ENCODE measurements at places on chromosomes 3 and 15. TPM values are rescaled to one million over a fixed set of nuclear protein-coding genes. Genes with fewer than 3 reads are reported as not detected.

GRCh38 chr15:93583552-93583951 lies 494.5 kb upstream of the RGMA start:
- no peak for DNase-seq

- no peak for DNase-seq
Observed at GRCh38 chr3:67389176-67389575, 265.2 kb downstream of the SUCLG2 start.

TGFBR2 gene
- 632 TPM for total RNA-seq

GRCh38 chr3:188214442-188214841 lies 60.5 kb downstream of the LPP start:
- no peak for DNase-seq

GRCh38 chr15:50886139-50886467 lies 22.4 kb upstream of the AP4E1 start:
- DNase-seq, result no peak

DNA sequence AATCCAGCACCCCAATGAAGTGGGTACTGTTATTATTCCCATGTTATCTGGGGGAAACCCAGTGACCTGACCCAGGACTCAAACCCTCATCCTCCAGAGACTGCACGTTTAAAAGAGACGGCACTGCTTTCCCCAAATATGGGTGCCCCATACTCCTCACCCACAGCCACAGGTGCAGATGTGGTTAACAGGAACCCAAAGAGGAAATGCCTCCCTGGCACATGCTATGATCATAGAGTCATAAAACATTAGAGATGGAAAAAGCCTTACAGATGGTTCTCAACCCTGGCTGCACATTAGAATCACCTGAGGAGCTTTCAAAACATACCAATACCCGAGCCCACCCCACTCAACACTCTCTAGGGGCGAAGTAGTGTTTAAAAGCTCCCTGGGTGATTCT lies 111.5 kb downstream of the SEMA5B start:
- no peak for DNase-seq

GRCh38 chr3:105868431-105868741 lies 426 bp downstream of the CBLB start:
- DNase-seq, result peak; percentile 62

CPLX3 gene
- not detected for total RNA-seq

GOLGA6L7 gene
- total RNA-seq, result not detected

DNA sequence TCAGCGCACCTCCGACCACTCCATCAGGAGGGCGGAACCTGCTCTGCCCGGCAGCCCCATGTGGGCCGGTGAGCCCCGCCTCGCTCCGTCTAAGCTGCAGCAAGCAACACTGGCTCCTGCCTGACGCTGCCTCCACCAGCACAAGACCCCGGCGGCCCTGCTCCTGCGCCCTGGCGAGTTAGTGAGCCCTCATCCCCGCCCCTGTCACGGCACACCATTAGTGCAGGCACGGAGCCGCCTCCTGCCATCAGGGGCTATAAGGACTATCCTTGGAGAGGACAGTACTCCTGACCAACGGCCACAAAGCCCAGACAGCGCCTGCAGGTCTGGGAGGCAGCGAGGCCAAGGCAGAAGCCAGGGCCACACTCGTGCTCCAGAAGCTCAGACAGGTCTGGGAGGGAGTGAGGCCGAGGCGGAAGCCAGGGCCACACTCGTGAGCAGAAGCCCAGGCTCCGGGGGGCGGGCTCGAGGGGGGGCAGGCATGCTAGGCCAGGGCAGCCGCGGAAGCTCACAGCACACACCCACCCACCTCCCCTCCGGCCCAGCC lies 39.4 kb downstream of the TNK2 start:
- no peak for DNase-seq

DNA sequence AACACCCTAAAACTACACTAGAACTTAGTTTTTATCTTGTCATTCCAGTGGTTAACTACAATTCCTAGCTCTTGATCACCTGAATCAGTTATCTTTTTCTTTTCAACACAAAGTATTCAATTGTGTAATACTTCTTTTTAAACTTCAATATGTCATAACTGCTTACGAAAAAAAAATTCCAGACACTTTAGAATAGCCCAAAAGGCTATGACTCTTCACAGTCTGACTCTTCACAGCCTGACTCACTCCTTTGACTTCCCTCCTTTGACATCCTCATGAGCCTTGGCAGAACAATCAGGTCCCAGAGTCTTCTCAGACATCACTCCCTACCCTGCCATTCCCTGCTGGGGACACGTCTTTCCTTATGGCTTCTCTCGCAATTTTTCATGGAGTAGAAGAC lies 727.1 kb downstream of the ROBO1 start:
- no peak for DNase-seq

CSTA gene
- not detected for total RNA-seq

KBTBD12 gene
- total RNA-seq, result not detected

CCR3 gene
- not detected for total RNA-seq

- no peak for DNase-seq
Observed at GRCh38 chr3:17938313-17938712, 195.9 kb upstream of the TBC1D5 start.

IGF2BP2 gene
- 30.0 TPM for total RNA-seq

SEMA3G gene
- total RNA-seq, result 30.9 TPM

SEC62 gene
- 60.7 TPM for total RNA-seq

DNA sequence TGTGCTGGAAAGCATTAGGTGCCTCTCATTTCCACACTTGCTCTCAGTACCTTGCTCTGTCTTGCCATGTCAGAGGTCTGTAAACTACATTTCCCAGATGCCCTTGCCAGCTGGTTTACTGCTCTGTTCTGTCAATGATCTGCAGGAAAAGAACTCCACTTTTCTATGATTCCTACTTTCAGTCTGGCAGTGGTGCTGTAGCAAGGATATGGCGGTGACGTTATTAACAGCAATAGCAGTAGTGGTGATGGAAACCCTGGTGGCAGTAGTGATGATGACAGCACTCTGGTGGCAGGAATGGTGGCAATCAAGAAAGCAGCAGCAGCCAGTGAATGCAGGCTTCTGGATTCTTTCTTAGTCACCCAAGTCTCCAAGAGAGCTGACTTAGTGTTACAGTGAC lies 665.2 kb downstream of the DIPK2A start:
- DNase-seq, result no peak

DNA sequence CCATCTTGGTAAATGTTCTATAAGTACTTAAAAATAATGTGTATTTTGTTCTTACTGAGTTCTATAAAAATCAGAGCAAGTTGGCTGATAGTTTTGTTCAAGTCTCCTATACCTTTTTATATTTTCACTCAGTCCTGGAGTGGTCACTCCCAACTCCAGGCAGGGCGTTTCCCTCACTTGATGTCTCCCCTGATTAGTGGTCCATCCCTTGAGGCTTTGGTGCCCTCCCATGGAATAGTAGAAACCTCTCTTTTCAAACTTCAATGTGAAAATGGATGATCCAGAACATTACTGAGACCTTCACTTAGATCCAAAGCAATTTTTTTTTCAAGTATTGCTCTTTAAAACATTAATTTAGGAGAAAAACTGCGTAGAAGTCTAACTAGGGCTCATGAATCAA lies 25.0 kb upstream of the SCN10A start:
- peak; percentile 32 for DNase-seq

- peak; percentile 62 for DNase-seq
Observed at GRCh38 chr15:47422881-47423665, 294.2 kb upstream of the SEMA6D start.

DNA sequence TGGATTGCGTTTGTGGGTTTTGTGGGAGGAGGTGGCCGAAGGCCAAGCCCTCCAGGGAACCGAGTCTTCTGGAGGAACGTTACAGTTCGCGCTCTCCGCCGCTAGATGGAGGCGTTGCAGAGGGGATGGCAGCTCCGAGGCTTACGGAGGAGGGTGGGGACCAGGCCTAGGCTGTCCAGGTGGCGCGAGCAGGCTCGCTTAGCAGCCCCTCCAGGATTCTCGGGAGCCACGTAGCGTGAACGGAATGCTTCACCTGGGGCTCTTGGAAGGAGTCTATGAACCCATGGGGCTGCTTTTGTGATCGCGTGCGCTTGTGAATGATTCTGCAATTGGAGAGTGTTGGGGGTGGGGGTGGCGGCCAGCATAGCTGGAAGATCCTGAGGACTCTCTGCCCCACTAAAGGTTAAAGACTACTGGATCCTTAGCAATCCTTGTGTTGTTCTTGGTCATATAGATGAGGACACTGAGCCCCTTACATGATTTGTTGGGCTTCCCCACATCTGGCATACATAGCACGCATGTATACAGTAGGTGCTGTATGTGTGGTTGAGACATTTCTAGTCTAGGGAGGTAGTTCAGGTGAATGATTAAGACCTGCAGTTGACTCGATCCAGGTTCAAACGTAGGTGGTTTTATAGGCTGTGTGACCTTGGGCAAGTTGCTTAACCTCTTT lies 25.7 kb downstream of the FAM3D start:
- peak; percentile 85 for DNase-seq

- DNase-seq, result no peak
Observed at GRCh38 chr3:44019736-44020135, 221.9 kb upstream of the TOPAZ1 start.

CCDC39 gene
- total RNA-seq, result 0.34 TPM

CCR5 gene
- not detected for total RNA-seq

PIGX gene
- 34.4 TPM for total RNA-seq

- DNase-seq, result no peak
Observed at GRCh38 chr15:24017470-24017869, 330.4 kb upstream of the NDN start.

GRCh38 chr3:160885791-160886286 lies 129.8 kb downstream of the PPM1L start:
- peak; percentile 21 for DNase-seq

SERINC4 gene
- not detected for total RNA-seq

DNA sequence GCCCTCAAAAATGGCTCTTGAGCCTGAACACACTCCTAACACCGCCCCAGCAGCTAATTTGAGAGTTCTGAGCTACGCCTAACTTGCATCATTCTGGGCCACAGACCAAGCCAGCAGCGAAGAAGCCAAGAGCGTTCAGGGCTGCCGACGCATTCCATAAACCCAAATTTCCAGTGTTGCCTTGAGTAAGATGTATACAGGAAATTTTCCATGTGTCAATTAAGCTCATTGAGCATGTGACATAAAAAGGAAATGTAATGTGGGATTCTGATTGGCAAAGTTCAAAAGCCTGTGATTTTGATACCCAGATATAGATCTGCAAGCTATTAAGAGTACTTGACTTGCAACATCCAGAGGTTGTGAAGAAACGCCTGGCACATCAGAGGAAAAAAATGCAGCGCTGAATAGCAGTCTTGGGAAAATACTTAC lies 148.6 kb upstream of the NR2F2 start:
- DNase-seq, result no peak

GRCh38 chr3:188076176-188076575 lies 77.8 kb upstream of the LPP start:
- no peak for DNase-seq

Measured in dermis blood vessel endothelial cell (primary cell).